ENCODE measurements at places on chromosomes 12 and 14.

- DNase-seq: no peak
Measured at GRCh38 chr12:113658006-113658655, 186.5 kb upstream of the LHX5 start.

GRCh38 chr12:22121224-22121623 lies 75.2 kb downstream of the CMAS start:
- DNase-seq: no peak

DNA sequence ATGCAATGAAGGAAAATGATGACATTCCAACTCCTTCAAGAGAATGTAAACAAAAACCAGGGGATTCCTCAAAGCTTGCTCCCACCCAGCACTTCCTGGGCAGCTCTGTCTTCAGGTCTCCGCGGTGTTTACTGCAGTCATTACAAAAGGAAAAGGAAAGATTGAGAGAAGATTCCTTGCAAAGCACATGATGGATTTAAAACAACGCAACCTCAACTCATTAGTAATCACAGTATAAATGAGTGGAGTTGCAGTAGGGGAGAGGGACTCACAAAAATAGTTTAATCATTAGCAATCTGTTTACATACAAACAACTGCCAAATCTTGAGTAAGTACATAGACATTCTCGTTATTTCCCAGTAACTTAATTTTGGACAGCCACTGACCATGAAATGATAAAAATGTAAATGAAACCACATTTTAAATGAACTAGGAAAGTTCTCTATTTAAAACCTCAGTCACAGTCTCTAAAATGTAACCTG lies 49.7 kb upstream of the OVCH1 start:
- no peak for DNase-seq

DNA sequence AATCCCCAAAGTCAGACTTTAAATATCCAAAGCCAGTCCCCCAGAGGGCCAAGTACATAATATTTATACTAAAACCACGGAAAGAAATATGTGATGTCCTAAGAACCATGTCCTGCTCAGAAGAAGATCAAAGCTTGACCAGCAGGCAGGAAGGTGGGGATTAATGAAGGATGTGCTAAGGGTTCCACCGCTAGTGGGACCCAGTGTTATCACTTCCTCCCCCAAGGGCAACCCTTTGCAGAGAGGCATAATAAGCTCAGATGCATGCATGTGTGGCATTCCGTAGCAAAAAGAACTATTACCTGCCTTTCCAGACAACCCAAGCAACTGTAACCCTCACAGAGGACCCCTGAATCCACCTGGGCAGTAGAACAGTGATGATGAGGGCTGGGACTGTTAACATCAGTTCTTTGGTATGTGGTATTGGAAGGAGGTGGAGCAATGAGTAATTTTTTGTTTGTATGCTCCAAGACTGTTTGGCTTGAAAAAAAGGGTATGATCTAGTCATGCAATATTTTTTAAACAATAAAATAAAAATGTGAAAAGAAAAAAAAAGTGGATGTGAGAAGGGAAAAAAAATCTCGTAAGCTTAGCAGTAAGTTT lies 71.7 kb upstream of the ETV6 start:
- DNase-seq: no peak

DNA sequence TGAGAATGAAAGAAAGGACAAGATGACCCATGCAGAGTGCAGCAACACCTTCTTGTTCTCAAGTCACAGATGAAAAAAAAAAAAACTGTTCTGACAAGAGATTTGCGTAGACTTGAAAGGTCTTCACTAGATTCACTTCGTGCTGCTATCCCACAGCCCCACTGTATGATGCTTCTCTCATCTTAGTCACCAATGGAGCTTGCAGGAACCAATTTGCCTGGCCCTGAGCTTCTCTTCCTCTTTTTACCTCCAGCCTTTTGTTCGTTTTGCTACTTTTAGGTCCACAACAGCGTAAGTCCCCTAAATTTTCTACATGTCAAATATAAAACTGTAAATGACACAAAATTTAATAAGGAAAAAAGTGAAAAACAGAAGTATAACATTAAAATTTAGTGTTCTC lies 107.9 kb upstream of the NAP1L1 start:
- DNase-seq: no peak

GRCh38 chr12:101931498-101932326 lies 54.3 kb downstream of the DRAM1 start:
- no peak for DNase-seq

DNA sequence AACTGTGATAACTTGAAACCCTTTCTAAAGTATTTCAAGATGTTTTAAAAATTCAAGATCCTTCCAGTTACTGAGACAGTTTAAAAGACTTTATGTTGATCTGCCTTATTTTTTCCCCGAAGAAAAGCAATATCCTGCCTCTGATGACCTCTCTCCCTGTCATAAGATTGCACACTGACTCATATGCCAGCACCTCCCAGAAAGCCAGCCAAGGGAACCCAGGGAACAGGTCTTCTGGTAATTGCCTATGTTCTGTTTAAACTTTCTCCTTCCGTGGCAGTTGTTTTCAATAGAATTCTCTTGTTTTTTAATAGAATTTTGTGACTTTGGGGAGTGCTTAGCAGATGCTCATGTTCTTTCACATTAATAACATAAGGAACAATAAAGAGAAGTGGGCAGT lies 300.2 kb upstream of the PRKD1 start:
- DNase-seq: no peak

- no peak for DNase-seq
Measured at GRCh38 chr12:85191-85666, 18.7 kb downstream of the IQSEC3 start.

- no peak for DNase-seq
Measured at GRCh38 chr12:117872546-117873169, 96.1 kb downstream of the KSR2 start.

DNA sequence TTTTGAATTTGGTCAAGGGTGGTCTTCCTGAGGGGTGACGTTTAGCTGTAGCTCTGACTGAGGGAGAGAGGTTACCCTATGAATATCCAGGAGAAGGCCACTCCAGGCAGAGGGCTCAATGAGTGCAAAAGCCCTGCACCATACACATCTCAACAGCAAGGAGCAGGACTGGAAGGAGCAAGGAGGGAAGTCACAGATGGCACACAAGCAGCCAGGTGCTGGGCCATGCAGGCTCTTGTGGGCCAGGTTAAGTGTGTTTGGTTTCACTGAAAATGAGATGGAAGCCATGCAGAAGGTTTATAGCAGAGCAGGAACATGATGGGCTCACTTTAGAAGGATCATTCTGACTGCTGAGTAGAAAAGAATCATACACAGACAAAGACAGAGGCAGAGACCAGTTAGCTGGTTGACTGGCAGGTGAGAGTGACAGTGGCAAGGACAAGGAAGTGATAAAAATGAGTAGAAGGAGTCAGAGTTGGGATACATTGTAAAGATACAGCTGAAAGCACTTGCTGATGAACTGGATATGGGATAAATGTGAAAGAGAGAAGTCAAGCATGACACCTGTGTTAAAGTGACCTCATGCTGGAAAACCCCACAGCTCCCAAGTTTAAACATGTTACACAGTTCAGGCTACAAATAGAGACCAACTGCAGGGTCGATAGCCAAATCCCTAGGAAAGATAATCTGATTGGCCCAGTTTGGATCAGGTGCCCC lies 81.2 kb downstream of the PRKD1 start:
- no peak for DNase-seq

- DNase-seq: no peak
Measured at GRCh38 chr12:79267580-79267979, 403.0 kb downstream of the SYT1 start.

DNA sequence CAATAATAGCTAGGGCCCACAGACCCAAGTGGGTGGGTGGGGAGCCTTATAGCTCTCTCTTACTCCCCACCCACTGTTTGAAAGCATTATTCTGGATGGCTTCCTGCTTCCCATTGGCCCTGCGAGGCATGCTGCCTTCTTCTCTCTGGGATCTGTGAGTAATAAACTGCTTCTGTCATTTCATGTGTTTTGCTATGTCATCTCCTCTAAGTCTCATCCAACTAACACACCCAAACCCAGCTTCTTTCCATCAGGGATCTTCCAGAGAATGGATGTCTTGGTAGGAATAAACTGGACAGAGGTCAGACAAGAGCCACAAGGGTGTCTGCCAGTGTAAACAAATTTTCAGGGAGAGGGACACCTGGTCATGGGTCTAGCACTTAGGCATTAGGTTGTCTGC lies 66.4 kb upstream of the BDKRB2 start:
- no peak for DNase-seq

DNA sequence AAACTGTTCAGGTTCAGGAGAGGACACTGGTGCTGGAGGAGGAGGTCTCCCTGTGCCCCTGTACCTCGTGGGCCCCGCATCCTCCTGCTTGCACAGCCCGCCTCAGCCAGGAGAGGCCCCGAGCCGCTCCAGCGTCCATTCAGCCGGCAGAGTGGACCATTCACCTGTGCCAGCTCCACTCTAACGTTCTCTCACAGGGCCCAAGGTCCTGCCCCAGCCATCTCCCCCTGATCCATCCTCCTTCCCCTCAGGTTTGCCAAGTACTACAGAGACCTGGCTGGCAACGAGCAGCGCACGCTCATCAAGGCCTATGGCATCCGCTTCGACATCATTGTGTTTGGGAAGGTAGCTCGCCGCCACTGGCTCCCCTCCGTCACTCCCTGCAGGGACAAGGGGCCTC lies 22.2 kb downstream of the P2RX4 start:
- DNase-seq: no peak

GRCh38 chr12:12713932-12714275 lies 3.3 kb upstream of the CDKN1B start:
- no peak for DNase-seq

DNA sequence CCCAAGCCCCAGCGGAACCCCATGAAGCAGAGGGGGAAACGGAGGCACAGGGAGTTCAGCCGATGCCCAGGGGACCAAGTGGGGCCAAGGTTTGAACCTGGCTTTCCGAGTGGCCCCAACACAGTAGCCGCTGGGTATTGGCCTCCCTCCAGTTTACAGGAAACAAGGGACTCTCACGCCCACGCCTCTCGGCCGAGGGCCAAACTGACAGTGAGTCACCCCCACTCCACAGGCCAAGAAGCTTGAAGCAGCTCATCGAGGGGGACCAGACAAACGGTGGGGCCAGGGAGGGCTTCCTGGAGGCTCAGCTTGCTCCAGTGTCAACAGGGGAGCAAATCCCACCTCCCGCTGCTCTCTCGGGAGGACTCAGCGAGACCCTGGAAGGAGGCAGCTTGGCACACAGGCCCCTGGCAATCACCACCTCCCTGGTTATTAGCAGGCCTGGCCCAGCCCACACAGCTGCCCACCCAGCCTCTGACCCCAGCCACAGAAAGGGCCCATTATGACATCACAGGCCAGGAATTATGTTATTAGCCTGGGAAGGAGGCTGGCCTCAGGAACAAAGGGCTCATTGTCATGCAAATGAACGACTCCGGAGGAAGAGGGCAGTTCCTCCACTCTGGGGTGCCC lies 54.6 kb downstream of the NCOR2 start:
- no peak for DNase-seq

- no peak for DNase-seq
Measured at GRCh38 chr12:53560351-53560750, 53.1 kb upstream of the NPFF start.

- DNase-seq: no peak
Measured at GRCh38 chr12:11580125-11580751, 69.2 kb upstream of the ETV6 start.

DNA sequence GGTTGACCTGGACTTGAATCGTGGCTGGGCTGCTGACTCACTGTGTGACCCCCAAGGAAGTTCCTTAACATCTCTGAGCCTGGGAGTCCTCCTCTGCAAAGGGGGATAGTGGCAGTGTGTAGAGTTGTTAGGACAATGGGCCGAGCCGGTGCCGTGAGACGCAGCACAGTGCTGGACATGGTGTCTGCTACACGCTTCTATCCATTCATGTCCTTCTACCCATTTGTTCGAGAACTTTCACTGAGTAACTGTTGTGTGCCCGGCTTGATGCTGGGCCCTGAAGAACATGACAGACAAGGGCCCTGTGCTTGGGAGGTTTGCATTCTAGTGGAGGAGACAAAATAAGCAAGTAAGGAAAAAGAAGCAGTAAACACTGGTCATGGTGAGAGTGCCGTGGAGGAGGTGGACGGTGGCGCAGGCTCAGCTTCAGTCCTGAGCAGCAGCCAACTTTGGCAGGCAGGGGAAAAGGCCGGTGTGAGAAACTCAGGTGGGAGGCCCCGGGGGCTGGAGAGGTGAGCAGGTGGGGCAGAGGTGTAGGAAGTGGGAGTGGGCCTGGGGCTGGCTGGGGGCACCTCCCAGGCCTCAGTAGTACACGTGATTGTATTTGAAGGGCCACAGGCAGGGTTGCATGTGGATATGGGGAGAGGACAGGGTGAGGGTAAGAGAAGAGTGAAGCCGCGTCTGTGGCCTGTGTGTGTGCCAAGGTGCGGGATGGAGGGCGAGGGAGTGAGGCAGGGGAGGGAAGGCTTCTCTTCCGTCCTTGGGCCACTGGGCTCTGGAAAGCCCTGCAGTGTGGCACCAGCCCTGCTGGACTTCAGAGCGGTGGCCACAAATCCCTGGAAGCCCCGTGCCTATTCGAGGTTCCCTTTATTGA lies 13.8 kb downstream of the VASH1 start:
- no peak for DNase-seq

GRCh38 chr12:66768293-66768692 lies 89.4 kb upstream of the GRIP1 start:
- DNase-seq: no peak

DNA sequence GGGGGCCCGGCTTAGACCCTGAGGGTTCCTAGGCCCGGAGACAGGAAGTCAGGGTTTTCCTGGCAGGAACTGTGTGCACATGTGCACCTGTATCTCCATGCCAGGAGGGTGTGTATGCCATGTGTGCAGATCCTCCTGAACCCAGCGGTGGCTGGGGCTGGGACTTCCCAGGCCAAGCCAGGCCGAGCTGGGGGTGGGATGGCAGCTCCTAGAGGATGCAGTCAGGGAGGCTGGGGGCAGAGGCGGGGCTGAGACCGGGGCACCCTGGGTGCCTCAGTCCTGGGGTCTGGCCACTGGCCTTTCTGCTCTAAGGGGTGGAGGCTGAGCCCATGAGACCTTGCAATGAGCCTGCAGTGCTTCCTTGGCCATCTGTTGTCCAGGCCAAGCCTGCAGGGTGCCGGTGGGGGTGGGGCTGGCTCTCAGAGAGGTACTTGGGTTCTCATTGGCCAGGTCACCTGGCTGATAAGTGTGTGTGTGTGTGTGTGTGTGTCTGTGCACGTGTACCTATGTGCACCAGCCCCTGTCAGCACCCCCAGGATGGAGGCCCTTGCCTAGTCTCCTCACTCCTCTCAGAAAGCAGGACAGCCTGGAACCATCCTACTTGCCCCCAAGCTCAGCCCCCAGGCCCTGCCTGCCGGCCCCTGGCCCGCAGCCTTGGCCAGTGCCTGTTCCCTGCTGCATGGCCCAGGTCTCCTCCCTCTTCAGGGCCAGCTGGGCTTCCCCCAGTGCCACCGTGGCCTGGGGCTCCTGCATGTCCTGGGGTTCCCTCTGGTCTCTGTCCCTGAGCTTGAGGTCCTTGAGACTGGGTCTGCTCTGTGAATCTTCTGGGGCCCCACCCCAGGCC lies 10.6 kb upstream of the TNFAIP2 start:
- no peak for DNase-seq

- no peak for DNase-seq
Measured at GRCh38 chr14:59245809-59246295, 57.4 kb downstream of the DAAM1 start.

DNA sequence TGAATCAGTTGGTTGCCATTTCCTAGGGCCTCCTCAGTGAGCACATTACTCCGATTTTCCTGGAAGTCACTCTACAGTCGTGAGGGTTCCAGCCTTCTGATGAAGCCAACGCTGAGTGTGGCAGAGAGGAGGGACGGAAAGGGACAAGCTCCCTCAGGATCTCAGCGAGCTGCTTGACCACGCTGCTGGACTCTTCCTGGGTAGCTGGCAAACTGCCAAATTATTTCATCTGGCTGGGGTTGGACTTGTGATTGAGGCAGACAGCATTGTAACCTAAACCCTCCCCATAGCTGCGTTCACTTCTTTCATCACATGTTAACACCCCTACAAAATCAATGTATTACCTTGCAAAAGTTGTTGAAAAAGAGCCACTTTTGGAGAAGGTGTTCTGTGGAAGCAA lies 69.6 kb upstream of the CHST11 start:
- no peak for DNase-seq
